ENCODE measurements at places on chromosomes 16 and 17.

GRCh38 chr17:6392609-6393350 lies 42.1 kb downstream of the AIPL1 start:
- DNase-seq, result no peak

DNA sequence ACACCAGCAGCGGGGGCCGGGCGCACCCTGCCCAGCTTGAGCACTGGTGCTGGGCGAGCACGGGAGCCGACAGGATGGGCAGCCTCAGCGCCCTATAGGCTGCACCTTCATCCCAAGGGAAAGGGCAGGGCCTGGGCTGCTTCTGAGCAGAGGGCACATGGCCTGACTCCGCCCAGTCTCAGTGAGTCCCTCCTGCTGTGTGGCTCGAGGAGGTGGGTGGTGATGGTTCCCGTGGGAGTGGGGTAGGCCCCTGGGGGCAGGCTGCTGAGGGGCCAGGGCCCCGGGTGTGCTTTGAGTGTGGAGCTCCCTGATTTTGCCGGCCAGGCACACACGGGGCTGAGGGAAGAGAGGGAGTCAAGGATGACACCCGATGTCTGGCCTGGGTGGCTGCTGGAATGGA lies 37.9 kb downstream of the TSC2 start:
- DNase-seq, result no peak

- DNase-seq, result no peak
Measured at GRCh38 chr17:58329810-58330537, 1.4 kb upstream of the TSPOAP1 start.

- no peak for DNase-seq
Measured at GRCh38 chr16:86077243-86077940, 178.4 kb downstream of the IRF8 start.

DNA sequence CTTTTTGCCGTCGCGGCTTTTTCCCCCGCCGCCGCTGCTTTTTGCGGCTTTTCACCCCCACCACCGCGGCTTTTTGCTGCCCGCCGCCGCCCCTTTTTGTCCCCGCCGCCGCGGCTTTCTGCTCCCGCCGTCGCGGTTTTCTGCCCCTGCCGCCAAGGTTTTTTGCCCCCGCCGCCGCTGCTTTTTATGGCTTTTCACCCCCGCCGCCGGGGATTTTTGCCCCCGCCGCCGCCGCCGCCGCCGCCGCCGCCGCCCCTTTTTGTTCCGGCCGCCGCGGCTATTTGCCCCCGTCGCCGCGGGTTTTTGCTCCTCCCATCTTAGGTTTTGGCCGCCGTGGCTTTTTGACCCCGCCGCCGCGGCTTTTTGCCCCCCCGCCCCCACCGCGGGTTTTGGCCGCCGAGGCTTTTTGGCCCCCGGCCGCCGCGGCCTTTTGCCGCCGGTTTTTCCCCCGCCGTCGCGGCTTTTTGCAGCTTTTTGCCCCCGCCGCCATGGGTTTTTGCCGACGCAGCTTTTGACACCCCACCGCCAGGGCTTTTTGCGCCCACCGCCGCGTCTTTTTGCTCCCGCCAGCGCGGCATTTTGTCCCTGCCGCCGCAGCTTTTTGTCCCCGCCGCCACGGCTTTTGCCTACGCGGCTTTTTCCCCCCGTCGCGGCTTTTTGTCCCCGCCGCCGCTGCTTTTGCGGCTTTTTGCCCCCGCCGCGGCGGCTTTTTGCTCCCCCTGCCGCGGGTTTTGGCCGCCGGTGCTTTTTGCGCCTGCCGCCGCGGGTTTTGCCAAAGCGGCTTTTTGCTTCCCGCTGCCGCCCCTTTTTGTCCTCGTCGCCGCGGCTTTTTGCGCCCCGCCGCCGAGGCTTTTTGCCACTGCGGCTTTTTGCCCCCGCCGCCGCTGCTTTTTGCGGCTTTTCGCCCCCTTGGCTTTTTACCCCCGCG lies 519.4 kb upstream of the WSB1 start:
- no peak for DNase-seq

DNA sequence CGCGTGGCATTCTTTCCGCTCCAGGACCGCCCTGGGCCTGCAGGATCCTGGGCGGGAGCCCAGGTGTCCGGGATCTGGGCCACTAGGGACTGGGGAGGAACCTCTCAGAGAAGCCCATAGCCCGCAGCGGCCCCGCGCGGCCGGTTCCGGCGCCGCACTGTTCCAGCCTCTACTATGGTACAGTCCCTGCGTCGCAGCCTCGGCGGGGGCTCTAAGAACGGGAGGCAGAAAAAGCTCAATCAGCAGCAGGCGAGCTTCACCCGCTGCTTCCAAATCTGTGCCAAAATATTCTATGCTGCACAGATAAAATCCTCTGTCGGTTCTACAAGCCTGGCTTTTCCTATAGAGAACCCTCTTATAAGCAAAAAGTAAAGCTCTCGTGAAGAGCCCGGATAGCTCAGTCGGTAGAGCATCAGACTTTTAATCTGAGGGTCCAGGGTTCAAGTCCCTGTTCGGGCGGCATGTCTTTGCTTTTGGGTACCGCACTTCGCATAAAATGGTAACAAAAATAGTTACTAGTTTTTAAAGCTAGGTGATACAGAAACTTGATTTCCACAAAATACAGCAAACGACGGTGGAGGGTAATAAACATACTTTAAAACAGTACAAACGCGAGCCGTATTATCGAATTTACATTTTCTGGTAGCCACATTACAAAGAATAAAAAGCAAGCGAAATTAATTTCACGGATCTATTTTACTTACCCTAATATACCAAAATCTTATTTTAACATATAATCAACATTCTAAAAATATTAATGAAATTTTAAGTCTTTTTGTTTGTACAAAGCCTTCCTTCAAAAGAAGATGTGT lies 661 bp upstream of the ALOXE3 start:
- peak; percentile 89 for DNase-seq

DNA sequence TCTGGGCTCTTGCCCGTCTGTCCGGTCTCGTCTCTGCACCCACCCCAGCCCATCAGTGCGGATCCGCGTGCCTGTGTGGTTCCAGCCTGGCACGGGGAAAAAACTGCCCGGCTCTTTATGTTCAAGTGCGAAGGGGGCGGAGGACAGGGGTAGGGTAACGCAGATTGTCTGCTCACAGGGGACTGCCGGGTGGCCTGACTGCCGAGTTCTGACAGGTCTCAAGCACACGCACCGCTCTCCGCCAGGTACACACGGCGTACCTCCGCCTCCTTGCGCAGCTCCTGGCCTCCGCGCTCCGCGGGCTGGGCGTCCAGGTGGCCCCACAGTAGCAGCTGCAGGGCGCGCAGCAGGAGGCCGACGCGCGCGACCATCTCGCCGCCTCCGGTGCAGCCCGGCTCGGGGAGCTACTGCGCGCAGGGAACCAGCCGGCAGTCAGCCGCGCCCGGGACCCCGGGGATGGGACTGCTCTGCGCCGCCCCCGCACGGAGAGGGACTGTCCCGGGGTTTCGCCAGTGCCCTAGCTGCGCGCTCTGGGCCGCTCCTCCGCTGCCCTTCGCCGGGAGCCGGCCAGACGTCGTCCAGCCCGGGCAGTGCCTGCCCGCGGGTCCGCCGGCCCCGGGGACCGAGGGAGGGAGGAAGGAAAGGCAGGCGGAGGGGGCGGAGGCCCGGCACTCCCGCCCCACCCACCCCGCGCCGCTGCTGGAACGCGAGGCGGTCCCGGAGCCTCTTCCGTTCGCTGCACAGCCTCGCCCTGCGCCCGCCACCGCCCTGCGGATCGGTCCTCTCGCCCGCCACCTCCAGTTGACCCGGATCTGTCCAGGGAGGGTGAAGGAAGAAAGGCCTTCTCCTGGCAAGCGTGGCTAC lies at the start of gene MMP28:
MMP28 (minus strand) TSS at position 635 of the 864 bp plus-strand sequence; CDS start at position 371, 264 bp downstream.
- DNase-seq, result peak; percentile 69

GRCh38 chr17:64938925-64939474 lies 19.7 kb upstream of the LRRC37A3 start:
- peak; percentile 81 for DNase-seq

- no peak for DNase-seq
Measured at GRCh38 chr16:48864055-48864454, 254.1 kb upstream of the N4BP1 start.

DNA sequence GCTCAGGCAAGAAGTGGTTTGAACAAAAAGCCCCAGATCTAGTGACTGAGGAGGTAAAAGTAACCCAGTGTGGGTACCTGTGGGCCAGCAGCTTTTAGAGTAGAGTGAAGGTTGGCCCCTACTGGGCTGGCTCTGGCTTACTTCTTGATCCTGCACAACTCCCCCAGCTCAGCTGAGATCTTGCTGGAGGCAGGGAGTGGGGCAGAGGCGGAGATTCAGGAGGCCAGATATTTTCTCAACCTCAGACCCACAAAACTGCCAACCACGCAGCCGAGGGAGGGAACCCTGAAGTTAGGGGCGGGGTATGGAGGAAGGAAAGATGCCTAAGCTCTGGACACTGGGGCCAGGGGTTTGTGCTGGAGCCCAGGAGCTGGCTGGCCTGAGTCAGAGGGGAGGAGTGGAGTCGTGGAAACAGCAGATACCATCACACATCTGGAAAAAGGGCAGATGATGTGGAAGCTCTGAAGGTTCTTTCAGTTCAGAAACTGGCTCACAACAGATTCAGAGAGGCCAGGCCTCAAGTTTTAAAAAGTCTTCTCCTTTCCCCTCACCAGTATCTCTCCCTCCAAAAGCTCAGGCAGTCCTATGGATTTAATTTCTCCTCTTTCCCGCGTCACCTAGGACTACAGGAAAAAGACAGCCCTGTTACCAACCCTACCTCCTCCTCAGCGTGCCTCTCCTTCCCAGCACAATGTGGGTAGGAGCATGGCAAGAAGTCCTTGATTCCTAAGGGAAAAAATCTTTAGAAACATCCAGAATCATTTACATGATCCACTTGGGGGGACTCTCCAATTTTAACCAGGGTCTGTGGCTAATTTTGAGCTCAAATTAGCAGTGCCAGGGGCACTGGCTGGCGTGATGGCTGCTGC lies 48.1 kb downstream of the MYO18A start:
- DNase-seq, result no peak

DNA sequence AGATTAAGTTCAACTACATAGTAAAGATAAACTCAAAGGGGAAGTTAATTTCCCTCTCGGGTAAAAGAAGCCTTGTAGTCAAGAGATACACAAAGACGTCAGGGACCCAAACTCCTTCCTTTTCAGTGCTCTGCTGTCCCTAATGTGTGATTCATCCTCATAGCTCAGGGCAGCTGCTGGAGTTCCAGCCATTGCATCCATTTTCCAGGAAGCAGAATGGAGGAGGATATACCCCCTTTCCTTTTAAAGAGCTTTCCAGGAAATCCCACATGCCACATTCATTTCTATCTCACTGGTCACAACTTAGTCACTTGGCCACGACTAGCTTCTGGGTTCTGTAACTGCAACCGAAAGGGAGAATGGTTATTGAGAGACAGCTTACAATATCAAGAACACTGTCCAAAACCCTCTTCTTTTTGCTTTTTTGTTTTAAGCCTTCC lies 95.3 kb downstream of the SOCS1 start:
- no peak for DNase-seq

Measured in GM13976 (cell line).